ENCODE measurements at places on chromosomes 5 and 9. TPM values are rescaled to one million over a fixed set of nuclear protein-coding genes. Genes with fewer than 3 reads are reported as not detected.

GRCh38 chr9:127139775-127140174, 17.3 kb upstream of the ANGPTL2 start:
- no peak overlapping the region for H3K4me3 ChIP-seq
- no peak for DNase-seq
- no peaks in the 10 kb centered on the region for H3K4me1 ChIP-seq
- no peaks in the 10 kb centered on the region for H3K36me3 ChIP-seq
- no peak overlapping the region for H3K27ac ChIP-seq

DNA sequence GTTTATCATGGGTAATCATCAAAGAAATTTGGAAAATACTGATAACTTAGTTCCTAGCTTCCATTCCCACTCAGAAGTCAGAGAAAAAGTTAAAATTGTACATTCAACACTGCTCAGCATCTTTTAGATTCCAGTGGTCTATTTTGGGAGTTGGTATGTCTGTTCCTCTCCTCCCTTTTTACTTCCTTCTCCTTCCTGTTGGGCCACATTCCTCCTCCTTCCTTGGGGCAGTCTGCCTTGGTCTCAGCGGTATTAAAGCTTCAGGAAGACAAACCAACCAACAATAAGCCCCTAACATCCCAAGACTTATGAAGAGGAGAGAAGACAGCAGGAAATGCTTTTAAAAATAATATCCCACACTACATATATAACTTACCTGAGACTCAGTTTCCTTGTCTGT, 49.9 kb upstream of the SSBP2 start:
- no peaks in the 10 kb centered on the region for H3K27me3 ChIP-seq
- DNase-seq: no peak
- H3K4me1 ChIP-seq: no peaks in the 10 kb centered on the region
- H3K4me3 ChIP-seq: no peak overlapping the region
- H3K27ac ChIP-seq: no peak overlapping the region
- H3K36me3 ChIP-seq: no peaks in the 10 kb centered on the region

DNA sequence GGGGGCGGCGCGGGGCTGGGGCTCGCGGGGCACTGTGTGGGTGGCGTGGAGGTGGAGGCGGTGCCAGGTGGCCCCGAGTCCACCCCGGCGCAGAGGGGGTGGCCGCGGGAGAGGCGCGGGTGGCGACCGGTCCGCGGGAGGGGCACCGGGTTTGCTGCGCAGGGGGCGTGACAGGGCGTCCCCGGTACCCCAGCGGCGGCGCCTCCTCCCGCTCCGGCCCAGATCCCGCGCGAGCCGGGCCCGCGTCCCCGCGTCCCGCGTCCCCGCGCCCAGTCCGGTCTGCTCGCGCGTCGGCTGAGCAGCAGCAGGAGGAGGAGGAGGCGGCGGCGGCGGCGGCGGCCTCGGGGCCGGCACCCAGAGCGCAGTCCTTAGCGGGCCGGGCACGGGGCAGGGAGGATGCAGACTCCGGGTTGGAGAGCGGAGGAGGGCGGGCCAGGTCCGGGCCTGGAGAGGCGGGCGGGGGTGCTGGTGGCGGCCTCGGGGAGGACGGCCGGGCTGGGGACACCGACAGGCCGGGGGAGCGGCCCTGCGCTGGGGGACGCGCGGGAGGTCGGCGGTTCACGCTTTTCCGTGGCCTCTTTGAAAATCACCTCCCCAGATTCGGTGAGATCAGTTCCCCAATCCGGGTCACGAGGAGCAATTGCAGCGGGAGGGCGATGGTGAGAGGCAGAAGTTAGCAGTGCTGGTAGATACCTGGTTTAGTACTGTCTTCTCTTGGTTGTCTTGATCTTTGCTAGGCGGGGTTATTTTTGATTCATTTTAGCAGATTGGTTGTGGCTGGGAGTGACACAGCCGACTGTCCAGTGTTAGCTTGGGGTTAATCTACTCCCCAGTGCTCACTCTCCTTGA, 1.7 kb downstream of the TRIO start:
- H3K27me3 ChIP-seq: peaks cover 25% of the 10 kb centered on the region
- H3K27ac ChIP-seq: peak overlapping the region; percentile 77
- H3K36me3 ChIP-seq: no peaks in the 10 kb centered on the region

GRCh38 chr9:86219606-86220005, 39.9 kb downstream of the C9orf153 start:
- no peaks in the 10 kb centered on the region for H3K36me3 ChIP-seq
- no peaks in the 10 kb centered on the region for H3K4me1 ChIP-seq
- H3K4me3 ChIP-seq: no peak overlapping the region
- H3K27ac ChIP-seq: no peak overlapping the region
- H3K27me3 ChIP-seq: no peaks in the 10 kb centered on the region

DNA sequence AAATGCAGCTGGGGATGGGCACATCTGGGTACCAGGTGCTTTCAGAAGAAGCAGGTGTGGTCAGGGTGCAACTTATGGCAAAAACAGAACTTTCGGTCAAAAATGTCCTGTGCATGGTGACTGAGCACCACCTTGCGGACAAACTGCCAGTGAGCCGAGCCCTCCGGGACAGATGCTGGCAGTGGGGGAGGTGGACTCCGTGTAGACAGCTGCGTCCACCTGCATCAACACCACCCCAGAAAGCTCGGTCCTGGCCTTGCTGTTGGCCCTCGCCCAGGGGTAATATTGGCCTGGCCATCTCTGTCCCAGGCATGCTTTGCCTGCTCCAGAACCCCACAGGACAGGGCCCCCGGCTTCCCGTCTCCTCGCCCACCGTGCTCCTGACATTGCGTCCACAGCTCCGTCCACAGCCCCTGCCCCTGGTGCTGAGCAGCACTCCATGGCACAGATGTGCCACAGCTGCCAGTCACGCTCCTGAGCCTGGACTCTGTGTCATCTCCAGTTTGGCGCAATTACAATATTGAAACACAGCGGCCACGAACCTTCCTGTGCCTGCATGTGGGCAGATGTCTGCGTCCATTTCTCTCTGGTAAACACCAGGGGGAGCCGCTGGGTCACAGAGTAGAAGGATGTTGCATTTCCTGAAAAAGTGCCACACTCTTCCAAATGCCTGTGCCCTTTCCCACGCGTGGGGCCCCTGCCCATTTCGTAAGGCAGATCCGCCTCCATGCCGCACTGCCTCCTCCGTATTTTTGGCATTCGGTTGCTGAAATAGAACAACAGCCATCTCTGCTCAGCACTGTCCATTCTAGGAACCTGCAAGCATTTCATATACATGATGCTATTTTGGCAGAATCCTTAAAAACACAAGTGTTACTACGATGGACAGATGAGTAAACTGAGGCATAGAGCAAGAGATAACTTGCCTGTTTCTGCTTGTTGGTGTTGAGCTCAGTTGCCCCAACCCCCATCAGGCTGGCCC, 33.4 kb upstream of the SLC6A19 start:
- peak; percentile 89 for DNase-seq
- peaks cover 3% of the 10 kb centered on the region for H3K4me1 ChIP-seq
- no peaks in the 10 kb centered on the region for H3K36me3 ChIP-seq
- H3K27ac ChIP-seq: no peak overlapping the region

DNA sequence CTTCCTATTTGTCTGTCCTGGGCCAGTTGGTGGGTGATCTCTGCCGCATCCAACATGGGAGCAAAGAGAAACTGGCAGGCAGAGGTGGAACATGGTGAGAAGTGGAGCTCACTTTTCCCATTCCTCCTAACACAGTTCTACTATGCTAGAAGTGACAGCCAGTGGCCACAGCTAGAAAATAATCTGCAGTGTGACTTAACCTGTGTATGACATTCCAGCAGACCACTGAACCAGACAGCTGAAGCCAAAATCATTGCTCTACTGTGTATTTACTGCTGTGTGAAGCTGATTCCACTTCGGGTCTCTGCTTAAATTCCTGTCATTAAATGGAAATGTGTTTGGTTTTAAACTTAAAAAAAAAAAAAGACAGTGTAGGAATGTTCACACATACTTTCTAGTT, 523.0 kb downstream of the MTRR start:
- no peak for DNase-seq
- no peaks in the 10 kb centered on the region for H3K4me1 ChIP-seq
- no peaks in the 10 kb centered on the region for H3K36me3 ChIP-seq
- no peak overlapping the region for H3K4me3 ChIP-seq
- no peaks in the 10 kb centered on the region for H3K27me3 ChIP-seq

DNA sequence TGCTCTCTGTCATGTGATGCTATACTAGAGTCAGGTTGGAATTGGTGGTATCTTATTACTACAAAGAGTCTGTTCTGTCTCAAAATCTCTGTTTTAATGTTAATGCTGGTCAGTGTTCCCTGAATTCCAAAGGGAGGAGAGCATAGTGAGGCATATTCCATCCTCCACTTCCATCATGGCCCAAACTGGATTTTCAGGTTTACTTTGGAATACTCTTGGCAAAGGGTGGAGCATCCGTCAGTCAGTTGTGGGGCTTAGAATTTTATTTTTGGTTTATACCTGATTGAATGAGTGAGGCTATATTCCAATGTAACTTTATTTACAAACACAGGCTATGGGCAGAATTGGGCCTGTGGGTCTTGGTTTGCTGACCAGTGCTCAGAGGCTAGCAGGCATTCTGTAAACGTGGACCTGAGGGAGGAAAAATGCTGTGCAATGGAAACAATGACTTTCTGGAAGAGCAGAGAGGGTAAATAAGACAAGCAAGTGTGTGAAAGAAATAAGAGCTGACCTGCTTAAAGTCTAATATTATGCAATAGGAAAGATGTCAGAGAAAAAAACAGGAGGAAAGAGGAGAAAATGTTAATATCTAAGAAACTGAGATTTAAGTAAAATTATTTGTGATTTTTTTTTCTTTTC, 106.2 kb upstream of the CLINT1 start:
- H3K4me3 ChIP-seq: no peak overlapping the region
- H3K27ac ChIP-seq: no peak overlapping the region
- H3K36me3 ChIP-seq: no peaks in the 10 kb centered on the region

DNA sequence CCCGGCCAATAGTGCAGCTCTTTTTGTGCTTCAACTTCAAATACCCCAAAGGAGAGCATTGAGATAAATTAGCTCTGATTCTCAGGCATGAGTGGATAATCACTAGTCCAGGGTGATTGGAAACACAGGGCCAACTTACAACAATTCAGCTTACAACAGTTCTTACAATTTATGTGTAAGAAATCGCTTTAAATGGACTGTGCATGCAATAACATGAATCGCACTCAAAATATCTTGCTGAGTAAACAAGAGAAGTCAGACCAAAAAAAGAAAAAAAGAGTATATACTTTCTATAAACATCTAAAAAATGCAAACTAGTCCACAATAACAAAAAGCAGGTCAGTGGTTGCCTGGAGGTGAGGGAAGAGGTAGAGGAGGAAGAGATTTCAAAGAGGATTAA, 150.6 kb upstream of the EDIL3 start:
- no peaks in the 10 kb centered on the region for H3K36me3 ChIP-seq
- H3K4me1 ChIP-seq: no peaks in the 10 kb centered on the region
- no peak overlapping the region for H3K27ac ChIP-seq
- no peak overlapping the region for H3K4me3 ChIP-seq
- DNase-seq: no peak

- H3K27me3 ChIP-seq: no peaks in the 10 kb centered on the region
- H3K27ac ChIP-seq: no peak overlapping the region
- peaks cover 9% of the 10 kb centered on the region for H3K4me1 ChIP-seq
- peak; percentile 75 for DNase-seq
- peaks cover 35% of the 10 kb centered on the region for H3K36me3 ChIP-seq
These were observed 831 bp downstream of the INPP5E start for GRCh38 chr9:136438548-136439480.

GRCh38 chr5:156331845-156332244, 4.9 kb downstream of the SGCD start:
- no peak for DNase-seq
- no peaks in the 10 kb centered on the region for H3K4me1 ChIP-seq
- no peak overlapping the region for H3K27ac ChIP-seq

GRCh38 chr5:35771300-35771699, 85.4 kb upstream of the IL7R start:
- H3K4me3 ChIP-seq: no peak overlapping the region
- H3K36me3 ChIP-seq: no peaks in the 10 kb centered on the region
- peaks cover 17% of the 10 kb centered on the region for H3K27me3 ChIP-seq
- H3K4me1 ChIP-seq: no peaks in the 10 kb centered on the region
- DNase-seq: no peak

- H3K4me1 ChIP-seq: peaks cover 11% of the 10 kb centered on the region
- no peaks in the 10 kb centered on the region for H3K36me3 ChIP-seq
- H3K27ac ChIP-seq: no peak overlapping the region
- no peak overlapping the region for H3K4me3 ChIP-seq
These were observed 16.2 kb downstream of the GADD45G start for GRCh38 chr9:89621031-89621430.

SUSD3 gene
- 6.3 TPM for total RNA-seq

NPR3 gene
- 0.11 TPM for total RNA-seq

PCDHB8 gene
- 0.71 TPM for total RNA-seq

CBY3 gene
- total RNA-seq: not detected
